Stimulated activated CD4-positive, alpha-beta T cell treated with anti-CD3 and anti-CD28 coated beads, Interleukin-15, amount 100 ng/mL, for 1 hour (primary cell): ENCODE measurements at places on chromosomes 5 and 9.

DNA sequence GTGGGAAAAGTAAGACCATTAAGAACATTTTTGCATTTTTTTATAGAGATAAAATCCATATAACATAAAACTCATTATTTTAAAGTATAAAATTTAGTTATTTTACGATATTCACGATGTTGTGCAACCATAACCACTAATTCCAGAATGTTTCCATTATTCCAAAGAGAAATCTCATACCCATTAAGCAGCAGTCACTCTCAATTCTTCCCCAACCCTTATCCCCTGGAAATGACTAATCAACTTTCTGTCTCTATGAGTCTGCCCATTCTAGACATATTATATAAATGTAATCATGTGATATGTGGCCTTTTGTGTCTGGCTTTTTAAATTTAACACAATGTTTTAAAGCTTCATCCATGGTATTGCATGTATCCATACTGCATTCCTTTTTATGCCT is 115.6 kb upstream of the ADAMTSL1 start:
- DNase-seq, result no peak

- no peak for DNase-seq
These were observed 46.6 kb downstream of the EXD3 start for GRCh38 chr9:137376386-137376785.

DNA sequence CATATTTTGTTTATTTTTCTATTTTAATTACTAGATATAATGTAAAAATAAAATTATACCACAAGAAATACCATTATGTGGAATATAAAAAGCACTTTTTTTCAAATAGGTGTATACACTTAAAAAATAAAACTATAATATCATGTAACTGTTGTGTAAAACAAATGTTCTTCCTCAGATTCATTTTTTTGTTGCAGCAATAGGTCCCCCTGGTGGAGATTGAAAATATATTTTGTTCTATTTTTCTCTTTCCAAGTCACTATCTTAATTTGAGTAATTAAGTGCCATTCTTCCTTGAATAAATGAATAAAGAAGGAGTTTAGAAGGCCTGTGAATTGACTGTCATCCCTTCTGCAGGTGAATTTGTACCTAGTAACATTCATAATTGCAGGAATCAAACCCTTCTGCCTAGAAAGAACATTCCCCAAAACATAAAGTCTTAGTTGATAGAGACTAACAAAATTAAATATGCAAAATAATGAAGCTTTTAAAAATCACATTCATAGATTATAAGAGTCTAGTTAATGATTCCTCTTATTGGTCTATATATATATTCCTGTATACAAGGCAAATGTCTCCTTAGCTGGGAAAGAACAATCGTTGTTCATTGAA is 23.4 kb downstream of the CETN3 start:
- DNase-seq, result no peak

DNA sequence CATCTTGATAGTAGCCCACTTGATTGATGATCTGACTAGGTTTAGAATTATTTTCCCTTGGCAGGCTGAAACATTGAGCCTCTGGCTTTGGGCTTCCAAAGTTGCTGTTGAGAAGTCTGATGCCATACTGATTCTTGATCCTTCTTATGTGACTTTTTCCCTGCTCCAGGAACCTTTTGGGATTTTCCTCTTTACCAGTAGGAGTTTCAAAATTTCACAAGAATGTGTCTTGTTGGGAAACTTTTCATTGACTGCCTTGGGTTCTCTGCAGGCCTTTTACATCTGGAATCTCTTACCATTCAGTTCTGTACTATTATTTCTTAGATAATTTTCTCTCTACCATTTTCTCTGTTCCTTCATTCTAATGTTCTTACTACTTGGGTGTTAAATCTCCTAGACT is 20.0 kb downstream of the STC2 start:
- no peak for DNase-seq

DNA sequence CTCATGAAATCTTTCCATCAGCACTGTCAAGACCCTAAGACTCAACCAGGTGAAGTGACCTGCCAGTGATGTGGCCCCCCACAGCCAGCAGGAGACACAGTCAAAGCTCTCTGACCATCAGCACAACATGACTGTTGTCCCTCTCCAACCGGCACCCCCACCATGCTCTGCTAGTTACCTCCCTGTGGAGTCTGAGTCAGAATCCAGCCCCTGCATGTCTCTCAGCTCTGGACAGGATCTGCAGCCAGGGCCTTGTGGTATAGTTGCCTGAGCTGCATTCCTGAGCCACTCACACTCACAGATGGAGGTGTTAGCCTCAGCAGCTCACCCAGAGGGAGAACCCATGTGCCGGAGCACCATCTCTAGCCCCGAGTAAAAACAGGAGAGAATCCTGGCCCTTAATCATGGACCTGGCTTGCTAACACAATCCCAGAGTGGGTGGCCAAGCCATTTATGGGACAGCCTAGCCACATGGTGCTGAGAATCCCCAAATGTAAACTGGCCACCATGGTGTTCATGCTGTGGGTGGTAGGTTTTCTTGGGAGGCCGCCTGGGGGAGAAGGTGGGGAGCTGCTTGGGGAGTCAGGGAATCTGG is 237.8 kb downstream of the PAPPA start:
- DNase-seq, result no peak

DNA sequence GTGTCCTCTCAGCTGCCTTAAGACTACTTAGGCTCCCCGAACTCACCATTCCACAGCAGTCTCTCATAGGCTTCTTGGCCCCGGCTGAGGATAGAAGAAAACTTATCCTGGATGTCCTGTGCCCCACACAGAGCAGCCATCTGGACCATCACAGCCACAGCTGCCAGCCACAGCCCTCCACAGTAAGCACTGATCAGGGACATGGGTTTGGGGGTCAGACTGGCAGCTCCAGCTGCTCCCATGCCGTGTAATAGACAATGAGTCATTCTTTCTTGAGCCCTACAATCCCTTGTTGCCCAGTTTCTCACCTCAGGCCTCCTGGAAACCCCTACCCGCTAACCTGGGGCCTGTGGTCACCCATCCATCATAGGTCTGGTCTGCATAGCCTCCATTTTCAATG is 5.7 kb downstream of the CREB3 start:
- no peak for DNase-seq

GRCh38 chr5:40495237-40495635 is 184.5 kb upstream of the PTGER4 start:
- DNase-seq, result no peak

DNA sequence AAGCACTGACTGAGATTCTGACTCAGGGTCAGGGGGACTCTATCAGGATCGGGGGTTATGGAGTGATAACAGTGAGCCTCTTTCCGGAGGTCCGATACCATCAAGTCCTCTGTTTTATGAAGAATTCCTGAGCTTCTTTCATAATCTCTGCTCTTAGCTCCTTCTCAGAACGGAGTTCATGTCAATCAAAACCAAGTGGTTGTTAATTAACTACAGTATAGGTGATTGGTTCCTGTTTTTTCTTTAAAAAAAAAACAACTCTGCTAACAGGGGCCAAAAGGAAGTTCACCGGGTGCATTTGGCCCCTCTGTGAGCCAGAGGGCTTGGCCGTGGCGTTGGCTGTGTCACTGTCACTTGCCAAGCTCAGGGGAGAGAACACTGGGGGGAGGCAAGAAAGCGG is 4.0 kb downstream of the GFI1B start:
- DNase-seq, result no peak

- DNase-seq, result no peak
These were observed 32.6 kb downstream of the CNTFR start for GRCh38 chr9:34556949-34557348.

DNA sequence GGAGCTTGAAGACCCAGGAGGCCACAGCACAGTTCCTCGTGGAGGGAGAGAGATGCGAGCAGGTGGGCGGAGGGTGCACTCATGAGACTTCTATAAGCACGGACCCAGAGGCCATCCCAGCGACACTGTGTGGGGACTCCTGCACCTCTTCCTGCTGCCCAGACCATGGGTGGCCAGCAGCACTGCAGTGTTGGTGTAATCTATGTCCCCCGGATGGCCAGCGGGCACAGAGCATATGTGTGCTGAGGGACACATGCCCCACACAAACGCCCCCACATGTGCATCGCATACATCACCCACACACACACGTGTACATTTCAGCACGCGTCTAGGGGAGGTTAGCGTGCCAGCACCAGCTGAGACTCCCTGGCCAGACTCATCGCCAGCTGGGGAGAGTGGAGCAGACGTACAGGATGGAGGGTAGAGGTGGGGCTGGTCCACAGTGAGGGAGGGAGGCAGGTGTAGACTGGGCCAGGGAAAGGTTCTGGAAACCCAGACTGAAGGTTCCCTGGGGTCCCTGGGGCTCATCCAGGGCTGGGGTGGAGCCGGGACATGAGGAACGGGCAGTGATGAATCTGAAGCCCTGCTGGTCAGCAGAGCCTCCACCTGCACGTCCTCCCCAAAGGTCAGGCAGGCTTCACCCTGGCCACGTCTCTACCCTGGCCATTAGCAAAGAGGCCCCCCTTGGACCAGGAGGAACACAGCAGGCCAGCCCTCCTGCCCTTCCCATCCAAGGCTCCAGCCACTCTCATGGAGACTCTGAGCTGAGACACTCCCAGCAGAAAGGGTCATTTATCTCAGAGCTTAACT is 27.6 kb downstream of the ADAMTS2 start:
- DNase-seq, result no peak

DNA sequence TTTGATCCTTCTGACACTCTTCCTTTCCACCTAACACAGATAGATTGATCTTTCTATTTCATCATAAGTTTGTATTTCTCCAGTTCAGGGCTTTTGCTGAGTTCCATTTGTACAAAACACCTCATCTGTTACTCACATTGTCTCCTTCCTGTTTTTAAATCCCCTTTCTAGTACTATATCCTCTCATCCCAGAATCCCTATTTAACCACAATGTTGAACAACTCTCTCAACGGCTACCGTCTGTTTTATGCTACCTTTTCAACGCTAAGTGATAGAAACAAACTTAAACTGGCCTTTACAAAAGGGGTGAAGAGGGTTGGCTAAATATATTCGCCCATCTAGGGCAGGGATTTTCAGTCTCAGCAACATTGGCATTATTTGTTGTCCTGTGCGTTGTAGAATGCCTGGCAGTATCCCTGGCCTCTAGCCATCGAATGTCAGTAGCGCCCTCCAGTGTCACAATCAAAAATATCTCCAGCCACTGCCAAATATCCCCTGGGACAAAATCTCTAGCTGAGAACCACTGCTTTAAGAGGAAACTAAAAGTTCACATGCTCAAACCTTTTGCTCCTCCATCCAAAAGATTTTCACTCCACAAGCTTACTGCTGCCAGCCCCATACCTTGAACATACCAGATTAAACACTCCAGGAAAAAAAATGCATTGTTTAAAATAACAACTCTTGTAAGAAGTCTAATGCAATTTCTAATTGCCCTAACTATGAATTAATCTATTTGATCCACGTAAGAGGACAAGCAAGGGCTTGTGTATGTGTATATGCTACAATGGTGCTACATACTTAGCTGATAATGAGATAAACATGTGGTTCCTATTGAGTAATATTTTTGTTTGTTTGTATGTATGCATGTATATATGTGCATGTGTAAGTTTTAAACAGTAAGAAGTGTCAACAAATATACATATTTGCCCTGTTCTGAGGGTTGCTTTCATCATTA is 344.0 kb downstream of the PTPRD start:
- DNase-seq, result no peak

DNA sequence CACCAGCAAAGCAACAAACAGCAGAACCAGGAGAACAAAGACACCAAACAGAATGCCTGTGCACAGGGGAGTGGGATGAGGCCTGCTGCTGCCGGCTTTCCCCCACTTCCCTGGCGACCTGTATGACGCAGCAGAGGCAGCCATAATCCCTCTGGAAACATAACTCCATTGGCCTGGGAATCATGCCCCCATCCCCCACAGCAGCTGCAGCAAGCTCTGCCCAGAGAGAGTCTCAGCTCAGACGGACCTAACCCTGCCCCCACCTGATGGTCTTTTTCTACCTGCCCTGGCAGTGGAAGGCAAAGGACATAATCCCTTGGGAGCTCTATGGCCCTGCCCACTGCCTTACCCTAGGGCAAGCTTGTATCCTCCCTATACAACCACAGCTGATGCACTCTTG is 81.8 kb upstream of the FANCC start:
- DNase-seq, result no peak

DNA sequence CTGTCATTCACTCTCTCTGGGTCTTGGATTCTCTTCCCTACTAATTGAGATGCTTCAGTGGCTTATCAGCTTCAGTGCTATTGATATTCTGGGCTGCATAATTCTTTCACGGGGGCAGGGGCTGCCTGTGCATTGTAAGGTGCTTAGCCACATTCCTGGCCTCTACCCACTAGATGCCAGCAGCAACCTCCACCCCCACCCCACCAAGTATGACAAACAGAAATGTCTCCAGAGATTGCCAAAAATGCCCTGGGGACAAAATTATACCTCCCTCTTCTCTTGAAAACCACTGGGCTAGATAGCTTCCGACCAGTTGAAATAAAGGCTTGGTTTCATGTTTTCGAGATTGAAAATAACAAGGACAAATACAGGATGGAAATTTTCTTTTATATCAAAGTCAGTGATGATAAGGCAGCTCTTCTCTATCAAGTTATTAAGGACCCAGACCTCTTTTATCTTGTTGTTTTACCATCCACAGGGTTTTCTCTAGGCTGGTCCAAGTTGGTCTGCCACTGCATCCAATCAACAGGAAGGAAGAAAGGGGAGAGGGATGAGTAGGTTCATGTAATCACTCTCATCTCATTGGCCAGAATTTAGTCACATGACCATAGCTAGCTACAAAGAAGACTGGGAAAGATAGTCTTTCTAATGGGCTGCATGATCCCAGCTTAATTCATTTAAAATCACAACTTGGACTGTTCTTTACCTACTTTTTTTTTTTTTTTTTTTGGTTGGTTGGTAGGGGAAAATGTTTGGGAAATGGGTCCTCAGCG is 92.1 kb upstream of the RANBP3L start:
- DNase-seq, result no peak

DNA sequence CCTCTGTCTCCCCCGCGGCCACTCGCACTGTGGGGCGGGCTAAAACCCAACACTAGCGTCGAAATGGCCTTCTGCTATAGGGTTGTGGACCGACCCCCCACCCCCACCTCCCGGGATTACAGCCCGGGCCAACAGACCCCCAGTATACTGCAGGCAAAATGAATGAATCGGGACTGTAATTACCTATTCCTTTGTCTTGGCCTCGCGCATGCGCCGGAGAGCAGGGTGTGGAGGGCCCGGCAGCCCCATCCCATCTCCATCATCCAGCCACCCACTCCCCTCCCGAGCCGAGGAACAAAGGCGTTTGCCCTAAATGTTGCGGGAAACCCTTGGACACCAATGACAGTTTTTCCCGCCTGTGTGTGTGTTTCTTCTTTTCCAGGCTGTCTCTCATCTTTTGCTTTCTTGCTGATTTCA is 1.6 kb downstream of the BASP1 start:
- DNase-seq, result no peak

DNA sequence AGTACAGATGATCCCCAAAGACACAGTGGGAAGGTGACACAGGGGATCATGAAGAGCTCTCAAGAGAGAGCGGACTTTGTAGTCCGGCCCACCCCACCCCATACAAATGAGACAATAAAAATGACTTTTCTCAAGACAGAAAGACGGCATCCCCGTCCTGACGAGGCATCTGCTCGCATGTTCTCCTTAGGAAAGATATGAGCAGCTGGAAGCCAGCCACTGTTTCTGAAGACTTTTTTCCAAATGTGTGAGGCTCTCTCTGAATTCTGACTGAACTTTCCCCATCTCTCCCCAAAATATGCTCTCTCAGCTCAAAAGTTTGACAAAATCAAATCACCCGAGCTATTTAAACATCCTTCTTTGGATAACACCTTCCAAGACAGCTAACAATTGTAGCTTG is 105.2 kb downstream of the RFK start:
- DNase-seq, result no peak
